ENCODE measurements at places on chromosomes 2 and 18.

- no peak for DNase-seq
Observed at GRCh38 chr2:170434900-170435621, 257.1 kb downstream of the MYO3B start.

DNA sequence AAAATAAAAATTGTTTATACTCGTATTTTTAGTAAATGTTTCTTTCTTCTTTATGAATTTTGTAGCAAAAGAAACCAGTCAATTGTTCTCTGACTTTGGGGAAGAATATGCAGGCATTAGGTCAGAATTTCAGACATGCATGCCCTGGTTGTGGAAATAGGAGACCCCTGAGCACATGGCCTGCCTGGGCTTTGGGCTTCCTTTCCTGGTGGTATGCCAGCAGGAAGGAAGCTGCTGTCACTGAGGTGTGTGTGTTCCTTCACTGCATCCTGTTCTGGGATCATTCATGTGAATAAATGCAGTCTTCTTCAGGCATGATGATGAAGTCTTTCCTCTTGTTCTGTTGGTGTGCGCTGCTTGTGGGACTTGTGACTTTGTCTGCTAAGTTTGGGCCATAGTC is 920.2 kb upstream of the VRK2 start:
- no peak for DNase-seq

DNA sequence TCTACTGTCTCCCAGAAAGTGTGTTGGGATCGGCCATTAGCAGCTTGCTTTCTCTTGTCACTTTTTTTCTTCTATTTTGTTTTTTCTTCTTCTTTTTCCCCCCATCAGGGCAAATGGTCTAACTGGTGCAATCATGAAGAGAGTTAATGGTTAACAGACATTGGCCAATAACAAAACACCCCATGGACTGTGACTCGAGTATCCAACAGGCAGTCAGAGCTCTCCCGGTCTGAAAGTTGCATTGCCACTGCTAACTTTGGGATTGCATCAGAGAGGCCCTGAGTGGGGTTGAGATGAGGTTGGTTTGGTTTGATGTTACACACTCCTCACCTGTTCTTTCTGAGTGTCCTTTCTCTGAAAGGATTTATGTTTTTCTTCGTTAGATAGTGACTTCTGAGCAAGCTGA is 12.9 kb upstream of the SNORC start:
- no peak for DNase-seq

GRCh38 chr2:230268606-230269243 is 43.2 kb downstream of the SP140 start:
- DNase-seq = no peak

- no peak for DNase-seq
Observed at GRCh38 chr2:70927138-70927537, 8.6 kb upstream of the ATP6V1B1 start.

GRCh38 chr2:42567364-42567763 is 1.1 kb upstream of the MTA3 start:
- DNase-seq = no peak

- no peak for DNase-seq
Observed at GRCh38 chr18:31723990-31724711, 36.5 kb downstream of the SLC25A52 start.

GRCh38 chr2:172279813-172280212 is 147.6 kb upstream of the ITGA6 start:
- DNase-seq = no peak

DNA sequence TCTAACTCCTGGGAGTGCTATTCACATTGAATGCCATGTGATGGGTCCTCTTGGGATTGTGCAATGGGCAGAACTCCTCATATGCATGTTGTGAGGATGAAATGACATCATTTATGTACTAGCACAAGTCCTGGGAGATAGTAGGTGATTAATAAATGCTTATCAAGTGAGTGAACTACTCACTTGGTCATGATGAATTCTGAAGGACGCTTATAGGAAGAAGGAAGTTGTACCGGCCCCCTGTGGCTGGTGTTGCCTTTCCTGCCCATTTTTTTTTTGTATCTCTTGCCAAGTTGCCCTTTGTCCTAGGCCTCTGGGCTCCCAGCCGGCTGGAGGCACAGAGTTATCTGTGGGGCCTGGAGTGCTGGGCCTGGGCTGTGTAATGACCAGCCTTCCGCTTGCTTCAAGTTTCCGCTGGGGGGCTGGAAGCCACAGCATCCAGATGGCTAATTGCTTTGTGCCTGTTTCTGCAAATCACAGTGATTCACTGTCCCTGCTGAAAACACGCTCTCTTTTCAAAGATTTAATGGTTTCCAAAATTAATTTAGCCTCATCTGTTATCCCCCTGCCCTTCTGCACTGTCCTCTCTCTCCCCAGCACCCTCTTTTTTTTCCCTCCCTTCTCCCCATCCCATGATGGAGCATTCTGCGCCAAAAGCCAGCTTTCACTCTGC is 33.7 kb upstream of the MRPL33 start:
- DNase-seq = no peak

DNA sequence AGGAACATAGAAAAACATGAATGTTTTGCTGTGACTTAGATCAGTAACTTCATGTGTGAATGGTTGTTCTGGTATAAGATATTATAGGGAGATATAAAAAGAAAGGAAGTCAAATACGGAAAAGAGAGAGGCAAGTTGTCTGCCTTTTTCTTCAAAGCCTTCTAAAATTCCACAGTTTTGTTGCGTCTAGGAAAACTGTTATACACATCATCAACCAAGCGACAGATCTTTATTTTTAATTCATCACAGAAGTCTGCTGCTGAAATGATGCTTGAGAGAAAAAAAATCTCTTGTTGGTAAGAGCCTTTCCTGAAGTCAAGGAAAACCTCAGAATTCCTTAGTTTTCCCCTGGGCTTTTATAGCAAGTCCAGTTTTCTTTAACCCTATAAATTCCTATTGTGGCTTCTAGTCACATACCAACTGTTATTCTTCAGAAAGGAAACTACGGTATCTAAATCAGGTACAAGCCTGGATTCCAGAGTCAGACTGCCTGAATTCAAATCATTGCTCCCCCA is 36.3 kb upstream of the TANC1 start:
- DNase-seq = no peak

DNA sequence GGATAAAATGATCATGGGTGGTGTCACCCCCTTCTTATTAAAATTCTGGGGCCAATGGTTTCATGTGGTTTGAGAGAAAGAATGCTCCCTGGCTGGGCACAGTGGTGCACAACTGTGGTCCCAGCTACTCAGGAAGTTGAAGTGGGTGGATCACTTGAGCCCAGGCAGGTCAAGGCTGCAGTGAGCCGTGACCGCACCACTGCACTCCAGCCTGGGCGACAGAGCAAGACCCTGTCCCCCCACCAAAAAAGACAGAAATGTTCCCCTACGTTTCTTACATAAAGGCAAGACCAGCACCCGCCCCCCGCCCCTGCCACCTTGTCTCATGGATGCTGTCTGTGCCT is 53.0 kb upstream of the ID2 start:
- DNase-seq = no peak

DNA sequence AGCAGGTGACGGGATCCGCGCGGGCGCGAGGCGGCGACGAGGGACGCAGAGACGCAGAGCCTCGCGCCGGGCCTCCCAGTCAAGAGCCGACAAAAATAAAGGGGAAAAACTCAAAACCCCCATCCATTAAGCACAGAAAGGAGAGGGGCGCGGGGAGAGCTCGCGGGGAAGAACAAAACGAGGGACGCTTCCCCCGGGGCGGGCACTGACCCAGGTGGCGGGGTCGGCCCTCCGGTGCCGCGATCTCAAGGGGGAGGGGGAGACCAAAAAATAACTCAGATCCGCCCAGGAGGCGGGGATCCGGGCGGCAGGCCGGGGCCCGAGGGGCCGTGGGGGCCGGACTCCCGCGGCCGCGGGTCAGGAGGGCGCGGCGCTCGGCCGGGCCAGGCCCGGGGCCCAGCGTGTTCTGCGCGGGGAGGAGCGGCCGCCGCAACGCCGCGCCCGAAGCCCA is 597 bp downstream of the RNF103 start:
- DNase-seq = peak; percentile 54

DNA sequence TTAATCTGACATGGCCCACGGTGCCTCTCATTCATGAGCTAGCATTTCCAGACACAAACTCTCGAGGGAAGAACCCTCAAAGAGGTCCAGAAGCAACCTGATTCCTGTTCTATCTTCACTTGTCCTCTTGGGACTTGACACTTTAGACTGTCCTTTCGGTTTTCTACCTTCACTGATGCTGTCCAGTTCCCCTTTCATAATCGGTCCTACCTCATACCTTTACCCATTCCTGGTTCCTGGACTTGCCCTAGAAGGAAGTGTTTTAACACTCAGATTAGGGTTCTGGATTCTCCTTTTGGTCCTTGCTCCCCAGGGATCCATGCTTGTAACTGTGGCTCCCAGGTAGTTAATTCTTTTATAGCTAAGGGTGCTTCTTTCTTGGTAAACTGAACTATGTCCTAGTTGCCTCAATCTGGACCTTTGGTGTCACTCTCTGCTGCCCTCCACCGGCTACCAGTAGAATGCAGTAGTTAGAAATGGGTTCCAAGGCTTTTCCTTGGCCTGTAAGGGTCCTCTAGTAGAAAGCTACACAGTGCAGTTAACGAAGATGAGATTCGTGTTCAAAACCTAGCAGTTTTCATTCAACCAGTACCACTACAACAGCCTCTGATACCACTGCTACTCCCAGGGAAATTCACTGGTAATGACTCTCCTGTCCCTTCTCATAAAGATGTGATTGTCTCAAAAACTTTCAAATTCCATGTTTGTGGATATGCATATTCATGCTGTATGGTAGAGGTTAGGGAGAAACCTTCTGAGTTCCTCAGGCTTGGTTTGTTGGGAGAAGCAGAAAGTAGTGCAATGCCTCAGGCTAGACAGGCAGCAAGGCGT is 178.1 kb upstream of the CYP26B1 start:
- no peak for DNase-seq

GRCh38 chr2:100833331-100833730 is 13.4 kb downstream of the NPAS2 start:
- no peak for DNase-seq

- no peak for DNase-seq
Observed at GRCh38 chr2:201057715-201058248, 13.7 kb downstream of the HYCC2 start.

DNA sequence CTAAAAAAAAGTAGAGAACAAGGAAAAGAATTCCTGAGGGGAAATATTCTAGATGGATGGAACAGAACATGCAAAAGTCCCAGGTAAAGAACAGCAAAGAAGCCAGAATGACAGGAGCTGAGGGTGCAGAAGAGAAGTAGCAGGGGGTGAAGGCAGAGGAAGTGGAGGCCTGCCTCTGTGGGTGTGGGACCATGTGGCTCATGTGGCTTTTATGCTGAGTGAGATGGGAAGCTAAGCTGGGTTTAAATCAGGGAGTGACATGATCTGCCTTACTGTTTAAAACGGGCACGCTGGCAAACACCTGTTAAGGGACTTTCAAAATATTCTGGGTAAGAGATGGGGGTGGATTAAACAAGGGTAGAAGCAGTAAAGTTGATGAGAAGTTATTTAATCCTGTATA is 40.0 kb downstream of the GKN2 start:
- peak; percentile 40 for DNase-seq

GRCh38 chr2:181196401-181196800 is 216.0 kb downstream of the UBE2E3 start:
- no peak for DNase-seq

DNA sequence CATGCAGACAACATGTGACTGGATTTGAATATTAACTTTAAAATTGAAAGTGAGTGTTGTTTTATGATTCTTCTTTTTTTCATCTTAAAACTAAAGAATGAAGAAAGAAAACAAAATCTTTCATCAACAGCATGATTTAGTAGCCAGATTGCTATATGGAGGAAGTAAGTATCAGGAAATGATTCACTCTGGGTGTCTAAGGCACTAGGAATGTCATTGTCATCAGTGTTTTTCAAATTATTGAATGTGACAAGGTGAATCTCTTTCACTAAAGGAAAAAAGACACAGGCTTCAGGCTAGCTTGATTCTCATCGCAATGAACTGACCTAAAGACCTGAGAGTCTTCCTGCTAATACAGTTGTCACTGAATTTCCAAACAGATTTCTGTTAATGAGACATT is 430.1 kb downstream of the FBXO15 start:
- DNase-seq = no peak

DNA sequence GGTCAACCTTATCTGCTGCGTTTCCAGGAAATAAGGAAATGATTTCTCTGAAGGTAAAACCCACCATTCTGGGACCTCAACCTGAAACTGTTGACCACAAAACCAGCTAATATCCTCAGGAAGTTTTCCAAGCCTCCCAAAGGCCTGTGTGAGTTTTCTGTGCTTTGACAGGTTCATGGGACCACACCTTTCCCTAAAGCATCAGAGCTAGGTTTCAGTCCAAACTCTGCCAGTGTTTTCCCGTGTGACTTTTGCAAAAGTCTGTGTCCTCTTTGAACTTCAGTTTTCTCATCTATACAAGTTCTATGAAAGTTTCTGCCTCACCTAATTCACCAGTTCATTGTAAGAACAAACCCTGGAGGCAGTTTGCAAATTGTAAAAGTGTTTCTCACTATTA is 39.8 kb downstream of the VSNL1 start:
- DNase-seq = no peak

- DNase-seq = no peak
Observed at GRCh38 chr2:108942231-108942825, 46.7 kb downstream of the EDAR start.

DNA sequence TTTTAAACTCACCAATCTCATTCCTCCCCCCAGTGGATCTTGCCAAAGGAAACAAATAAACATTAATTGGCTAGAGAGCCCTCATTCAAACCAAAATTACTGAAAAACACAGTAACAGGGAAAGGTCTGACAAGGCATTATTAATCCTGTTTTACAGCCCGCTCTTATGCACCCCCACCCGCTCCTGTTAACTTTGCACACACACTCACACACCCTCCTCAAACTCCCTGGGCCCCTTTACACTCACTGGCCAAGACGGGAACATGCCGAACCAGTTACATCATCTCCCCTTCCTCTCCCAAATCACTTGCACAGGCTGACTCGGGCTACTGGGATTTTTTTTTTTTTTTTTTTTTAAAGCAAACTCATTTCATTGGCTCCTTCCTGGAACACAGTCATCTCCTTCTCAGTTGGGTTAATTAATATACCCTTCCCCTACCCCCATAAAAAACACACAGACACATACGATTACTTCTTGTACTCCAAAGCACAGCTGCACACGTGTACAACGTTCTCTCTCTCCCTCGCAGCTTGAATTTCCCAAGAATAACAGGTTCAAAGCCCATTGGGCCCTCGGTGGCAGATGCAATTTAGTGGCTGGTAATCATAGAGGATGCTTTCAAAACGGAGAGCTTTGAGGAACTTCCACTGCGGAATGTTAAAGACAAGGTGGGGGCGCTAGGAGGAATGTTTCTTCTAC is 31.8 kb downstream of the KLF7 start:
- no peak for DNase-seq

DNA sequence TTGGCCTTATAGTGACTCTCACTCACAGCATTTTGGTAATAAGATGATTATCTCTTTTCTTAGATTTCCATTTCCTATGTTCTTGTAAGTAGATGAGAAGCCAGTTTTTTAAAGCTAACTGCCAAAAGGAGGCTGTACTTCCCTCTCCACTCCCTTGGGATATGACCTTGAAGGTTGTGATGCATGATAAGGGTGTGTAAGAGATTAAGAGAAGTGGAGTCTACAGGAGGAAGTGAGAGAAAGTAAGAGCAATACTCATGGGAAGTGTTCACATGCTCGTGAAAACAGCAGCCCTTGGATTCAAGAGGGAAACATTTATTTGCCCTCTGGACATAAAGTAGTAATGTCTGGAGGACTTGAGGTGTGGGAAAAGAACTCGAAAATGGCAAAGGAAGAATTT is 171.5 kb downstream of the EVA1A start:
- DNase-seq = no peak
